RPMI7951 (cell line): ENCODE measurements at places on chromosomes 4 and X.

- DNase-seq = no peak
Measured at GRCh38 chrX:16931371-16931770, 15.1 kb upstream of the REPS2 start.

DNA sequence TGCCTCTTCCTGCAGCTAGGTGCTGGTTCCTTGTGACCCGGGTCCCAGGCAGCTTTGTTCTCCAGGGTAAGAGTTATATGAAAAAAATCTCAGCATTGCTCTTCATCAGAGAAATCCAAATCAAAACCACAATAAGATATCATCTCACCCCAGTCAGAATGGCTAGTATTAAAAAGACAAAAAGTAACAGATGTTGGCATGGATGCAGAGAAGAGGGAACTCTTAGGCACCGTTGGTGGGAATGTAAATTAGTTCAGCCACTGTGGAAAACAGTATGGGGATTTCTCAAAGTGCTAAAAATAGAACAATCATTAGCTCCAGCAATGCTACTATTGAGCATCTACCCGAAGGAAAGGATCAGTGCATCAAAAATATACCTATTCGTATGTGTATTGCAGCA is 61.5 kb downstream of the SORCS2 start:
- no peak for DNase-seq

- no peak for DNase-seq
Measured at GRCh38 chr4:145301386-145302080, 121.1 kb upstream of the OTUD4 start.

DNA sequence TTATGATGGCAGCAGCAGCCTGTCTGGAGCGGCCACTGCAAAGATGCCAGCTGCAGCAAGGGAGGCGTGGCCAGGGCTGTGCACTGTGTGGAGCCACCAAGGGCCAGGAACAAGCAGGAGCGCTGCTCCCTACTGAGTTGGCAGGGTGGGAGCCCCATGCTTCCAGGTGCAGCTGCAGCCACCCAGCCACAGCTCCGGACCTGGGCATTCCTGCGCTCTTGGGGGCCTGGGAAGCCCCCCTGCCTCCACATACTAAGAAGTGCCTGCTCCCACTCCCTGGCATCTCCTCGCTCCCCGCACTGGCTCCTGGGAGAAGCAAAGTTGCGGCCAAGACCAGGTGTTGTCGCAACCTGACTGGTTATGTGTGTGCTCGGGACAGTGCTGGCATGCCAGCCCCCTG is 619.8 kb downstream of the DMD start:
- DNase-seq = no peak

- DNase-seq = no peak
Measured at GRCh38 chrX:97096385-97096784, 212.7 kb downstream of the RPA4 start.

DNA sequence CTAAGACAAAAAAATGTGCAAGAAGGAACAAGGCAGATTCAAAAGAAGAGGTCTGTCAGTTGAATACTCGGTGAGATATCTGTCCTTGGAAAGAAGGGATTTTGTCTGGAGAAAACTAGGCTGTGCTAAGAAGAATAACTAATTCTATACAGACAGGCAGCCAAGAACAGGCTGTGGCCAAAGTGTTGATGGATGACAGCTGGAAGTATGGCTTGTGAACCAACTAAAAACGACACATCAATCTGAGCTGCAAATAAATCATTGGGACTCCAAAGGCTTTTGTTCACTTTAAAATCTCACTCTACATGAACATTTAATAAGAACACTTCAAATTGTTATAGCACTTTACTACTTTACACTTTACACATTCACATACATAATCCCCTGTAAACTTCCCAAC is 70.5 kb upstream of the IGSF1 start:
- DNase-seq = no peak

DNA sequence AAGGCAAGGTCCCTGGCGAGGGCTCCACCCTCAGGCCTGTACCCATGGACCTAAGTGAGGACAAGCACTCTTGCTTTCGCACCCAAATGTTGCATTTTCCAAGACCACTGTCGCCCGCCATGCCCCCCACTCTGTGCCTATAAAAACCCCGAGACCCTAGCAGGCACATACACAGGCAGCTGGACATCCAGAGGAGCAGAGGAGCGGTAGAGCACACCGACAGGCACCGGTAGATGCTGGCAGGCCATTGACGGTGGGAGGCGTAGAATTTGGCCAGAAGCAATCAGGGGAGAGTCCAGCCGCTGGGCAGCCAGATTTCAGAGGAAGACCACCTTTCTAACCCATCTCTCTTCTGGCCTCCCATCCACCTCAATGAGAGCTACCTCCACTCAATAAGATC is 715.2 kb upstream of the AADAT start:
- DNase-seq = no peak

DNA sequence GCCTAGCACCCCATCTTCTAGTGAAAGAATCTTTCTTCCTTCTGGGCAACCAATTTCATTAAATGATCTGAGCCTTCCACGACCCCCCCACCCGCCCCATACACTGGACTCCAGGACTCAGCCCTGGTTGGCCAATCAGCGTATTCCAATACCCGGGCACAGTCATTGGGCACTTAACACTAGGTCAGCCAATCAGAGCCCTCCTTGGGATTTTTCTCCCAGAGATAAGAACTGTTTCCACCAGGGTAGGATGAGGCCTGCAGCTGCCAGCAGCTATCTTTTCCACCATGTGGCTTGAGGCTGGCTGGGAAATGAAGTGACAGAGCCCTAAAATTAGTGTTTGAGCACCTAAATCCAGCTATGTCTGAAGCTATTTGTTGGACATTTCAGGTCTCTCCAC is 418.8 kb downstream of the BCOR start:
- DNase-seq = peak; percentile 47

- DNase-seq = peak; percentile 15
Measured at GRCh38 chr4:66736606-66737005, 808.7 kb downstream of the CENPC start.

DNA sequence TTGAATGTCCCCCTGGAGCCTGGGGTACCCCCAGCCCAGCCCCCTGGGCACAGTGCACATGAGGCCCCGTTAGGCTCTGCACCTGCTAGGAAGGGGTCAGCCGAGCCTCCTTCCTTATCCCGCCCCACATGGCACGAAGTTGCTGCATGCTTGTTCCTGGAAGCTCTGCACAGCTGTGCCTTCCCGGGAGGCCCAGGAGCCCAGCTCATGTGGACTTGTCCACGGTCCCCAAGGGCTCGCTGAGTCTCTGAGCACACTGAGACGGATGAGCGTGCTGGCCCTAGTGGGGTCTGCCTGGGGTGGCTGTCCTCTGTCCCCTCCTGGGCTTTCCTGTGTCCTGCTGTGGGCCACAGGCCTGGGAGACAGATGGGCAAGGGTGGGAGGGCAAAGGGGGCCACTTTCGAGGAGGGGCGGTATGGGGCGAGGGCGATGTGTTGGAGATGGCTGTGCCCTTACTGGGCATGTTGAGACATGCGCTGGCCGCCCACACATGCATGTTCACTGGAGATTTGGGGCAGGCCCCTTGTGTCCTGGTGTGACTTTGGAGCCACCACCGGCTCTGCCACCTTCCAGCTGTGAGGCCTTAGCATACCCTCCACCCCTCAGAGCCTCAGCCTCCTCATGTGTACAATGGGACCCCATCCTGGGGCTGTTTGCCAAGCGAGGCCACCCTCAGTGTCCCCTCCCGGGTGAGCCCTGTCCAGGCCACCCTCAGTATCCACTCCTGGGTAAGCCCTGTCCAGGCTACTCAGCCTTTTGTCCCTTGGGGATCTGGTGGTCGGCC is 237.6 kb downstream of the AFAP1 start:
- DNase-seq = no peak

DNA sequence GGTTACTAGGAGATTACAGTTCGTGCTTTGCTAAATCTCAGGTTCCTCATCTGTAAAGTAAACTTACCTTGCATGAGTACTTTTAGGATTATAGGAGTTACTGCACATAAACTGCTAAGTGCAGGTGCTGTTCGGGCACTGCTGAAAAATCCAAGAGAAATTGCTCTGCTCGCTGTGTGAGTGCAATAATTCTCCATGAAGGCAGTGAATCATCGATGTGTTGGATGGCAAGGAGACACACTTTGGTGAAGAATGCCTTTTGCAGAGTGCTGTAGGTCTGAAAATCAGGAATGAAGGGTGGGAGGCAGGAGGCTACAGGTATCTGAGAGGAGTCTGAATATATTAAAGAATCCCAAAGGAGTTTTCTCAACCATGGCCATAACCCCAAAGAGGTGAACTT is 113.0 kb downstream of the CHIC2 start:
- no peak for DNase-seq

DNA sequence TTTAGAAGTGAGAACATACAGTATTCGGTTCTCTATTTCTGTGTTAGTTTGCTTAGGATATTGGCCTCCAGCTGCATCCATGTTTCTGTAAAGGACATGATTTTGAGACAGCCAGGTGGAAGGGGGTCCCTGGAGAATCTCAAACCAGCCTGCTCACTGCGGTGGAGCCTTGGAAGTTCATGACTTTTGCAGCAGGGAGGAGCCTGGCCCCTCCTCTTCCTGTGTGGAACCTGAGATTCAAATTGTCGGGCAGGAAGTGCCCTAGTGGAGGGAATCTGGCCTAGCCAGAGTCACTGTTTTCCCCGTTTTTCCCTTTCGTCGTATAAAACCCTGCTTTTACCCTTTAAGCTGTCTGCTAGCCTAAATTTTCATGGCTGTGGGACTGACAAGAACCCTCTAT is 762.6 kb downstream of the PCDH18 start:
- no peak for DNase-seq

- DNase-seq = peak; percentile 32
Measured at GRCh38 chr4:7132730-7133582, 59.4 kb upstream of the SORCS2 start.

GRCh38 chrX:104833401-104833800 is 267.4 kb downstream of the IL1RAPL2 start:
- DNase-seq = no peak

DNA sequence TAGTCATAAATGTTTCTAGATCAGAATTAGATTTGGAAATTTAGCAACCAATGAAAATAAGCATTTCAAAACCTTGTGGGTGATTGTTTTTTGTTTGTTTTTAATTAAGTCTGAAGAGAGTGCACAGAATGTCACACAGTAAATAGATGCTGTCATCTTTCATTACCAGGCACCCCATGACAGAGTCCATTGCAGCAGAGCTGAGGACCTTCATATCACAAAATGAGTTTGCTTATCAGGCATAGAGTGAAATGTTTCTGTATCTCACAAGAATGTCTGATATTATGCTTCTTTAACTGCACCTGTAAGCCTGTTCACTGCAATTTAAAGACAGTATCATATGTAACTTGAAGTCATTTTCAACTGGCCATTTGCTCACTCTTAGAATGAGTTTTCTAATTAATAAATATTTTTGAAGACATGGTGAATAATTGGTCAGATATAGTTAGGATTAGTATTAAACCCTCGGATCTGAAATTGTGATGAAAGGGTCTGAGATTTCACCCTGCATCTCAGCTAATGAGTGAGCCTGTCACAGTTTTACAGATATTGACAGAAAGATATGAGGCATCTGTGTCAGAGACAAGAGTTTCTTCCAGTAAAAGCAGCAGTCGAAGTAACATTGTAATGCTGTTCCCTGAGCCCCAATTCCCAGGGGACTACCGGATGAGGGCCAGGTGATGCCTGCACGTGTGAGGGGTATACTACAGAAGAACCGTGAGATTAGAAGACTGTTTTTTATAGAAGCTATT is 416.4 kb downstream of the CCSER1 start:
- no peak for DNase-seq

DNA sequence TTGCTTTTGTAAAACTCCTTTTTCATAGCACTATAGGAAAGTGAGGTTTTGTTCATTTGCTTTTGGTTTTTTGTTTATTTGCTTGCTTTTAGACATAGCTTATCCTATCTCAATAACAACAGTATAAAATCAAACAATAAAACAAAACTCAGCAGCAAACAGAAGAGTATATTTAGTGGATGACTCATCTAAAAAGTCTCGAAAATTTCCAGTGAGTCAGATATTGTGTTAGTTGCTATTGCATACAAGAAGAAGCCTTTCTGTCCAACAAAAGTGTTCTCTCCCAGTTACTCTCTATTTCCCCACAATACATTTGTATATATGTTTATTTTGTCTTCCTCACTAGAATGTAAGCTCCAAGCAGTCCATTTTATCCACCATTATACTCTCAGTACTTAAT is 36.0 kb upstream of the NPNT start:
- DNase-seq = peak; percentile 58

DNA sequence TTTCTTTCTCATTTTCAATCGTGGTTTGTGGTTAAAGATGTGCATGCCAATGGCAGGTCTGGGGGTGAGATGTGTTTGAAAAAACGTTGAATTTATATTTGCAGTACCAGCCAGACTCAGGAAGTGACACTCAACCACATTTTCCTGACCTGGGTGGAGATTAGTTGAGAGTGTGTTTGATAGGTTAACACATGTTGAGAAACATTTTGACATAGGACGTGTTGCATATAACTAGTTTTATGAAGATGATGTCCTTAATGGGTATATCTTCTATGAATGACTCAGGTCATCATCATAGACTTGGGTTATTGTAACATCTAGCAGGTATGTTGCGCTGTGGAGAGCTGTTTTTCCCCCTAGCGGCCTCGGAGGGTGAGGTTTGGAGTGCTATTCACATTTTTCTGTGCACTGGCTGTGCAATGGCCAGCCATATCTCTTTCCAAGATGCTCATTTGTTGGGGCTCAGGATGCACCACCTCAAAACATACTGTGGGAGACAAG is 21.7 kb upstream of the CD38 start:
- DNase-seq = peak; percentile 57

- no peak for DNase-seq
Measured at GRCh38 chrX:41730081-41730480, 6.1 kb downstream of the GPR82 start.

GRCh38 chr4:174134361-174134760 is 149.1 kb downstream of the FBXO8 start:
- no peak for DNase-seq

DNA sequence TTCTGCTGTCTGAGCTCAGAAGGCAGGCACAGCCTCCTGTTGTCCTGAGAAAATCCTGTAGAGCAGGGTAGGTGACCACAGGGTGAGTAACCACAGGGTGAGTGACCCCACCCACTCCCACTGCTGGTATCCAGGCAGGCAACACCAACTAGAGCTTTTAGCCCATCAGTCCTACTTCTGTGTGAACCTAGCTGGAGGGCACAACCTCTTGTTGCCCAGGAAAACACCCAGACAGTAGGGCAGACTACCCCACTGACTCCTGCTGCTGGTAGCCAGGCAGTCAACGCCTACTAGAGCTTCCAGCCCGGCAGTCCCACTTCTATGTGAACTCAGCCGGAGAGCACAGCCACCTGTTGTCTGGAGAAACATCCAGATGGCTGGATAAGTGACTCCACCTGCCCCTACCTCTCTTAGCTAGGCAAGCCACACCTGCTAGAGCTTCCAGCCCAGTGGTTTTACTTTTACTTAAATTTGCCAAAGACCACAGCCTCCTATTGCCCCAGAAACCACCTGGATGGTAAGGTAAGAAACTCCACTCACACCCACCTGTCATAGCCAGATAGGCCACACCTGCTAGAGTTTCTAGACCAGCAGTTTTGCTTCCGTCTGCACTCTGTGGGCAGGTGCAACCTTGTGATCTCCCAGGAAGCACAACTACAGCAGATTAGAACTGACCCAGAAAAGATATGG is 371.6 kb downstream of the INPP4B start:
- DNase-seq = peak; percentile 29
